NB4 (cell line): ENCODE measurements at places on chromosomes 4 and X.
A peak's percentile ranks its signal among the peaks of the same experiment; 100 is the strongest.

DNA sequence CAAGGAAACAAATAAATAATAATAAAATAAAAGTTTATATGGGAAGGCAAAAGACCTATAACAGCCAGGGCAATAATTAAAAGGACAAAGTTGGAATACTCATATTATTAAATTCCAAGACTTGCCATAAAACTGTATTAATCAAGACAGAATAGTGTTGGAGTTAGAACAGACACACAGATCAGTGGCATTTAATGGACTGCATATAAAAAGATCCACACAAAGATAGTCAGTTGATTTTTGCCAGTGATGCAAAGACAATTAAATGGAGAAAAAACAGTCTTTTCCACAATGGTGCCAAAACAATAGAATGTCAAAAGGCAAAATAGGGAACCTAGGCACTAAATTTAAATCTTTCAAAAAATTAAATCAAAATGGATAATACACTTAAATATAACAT, 587.1 kb upstream of the GRIA3 start:
- no peak for DNase-seq

GRCh38 chr4:9952415-9952950, 68.8 kb downstream of the SLC2A9 start:
- DNase-seq = peak; percentile 56

DNA sequence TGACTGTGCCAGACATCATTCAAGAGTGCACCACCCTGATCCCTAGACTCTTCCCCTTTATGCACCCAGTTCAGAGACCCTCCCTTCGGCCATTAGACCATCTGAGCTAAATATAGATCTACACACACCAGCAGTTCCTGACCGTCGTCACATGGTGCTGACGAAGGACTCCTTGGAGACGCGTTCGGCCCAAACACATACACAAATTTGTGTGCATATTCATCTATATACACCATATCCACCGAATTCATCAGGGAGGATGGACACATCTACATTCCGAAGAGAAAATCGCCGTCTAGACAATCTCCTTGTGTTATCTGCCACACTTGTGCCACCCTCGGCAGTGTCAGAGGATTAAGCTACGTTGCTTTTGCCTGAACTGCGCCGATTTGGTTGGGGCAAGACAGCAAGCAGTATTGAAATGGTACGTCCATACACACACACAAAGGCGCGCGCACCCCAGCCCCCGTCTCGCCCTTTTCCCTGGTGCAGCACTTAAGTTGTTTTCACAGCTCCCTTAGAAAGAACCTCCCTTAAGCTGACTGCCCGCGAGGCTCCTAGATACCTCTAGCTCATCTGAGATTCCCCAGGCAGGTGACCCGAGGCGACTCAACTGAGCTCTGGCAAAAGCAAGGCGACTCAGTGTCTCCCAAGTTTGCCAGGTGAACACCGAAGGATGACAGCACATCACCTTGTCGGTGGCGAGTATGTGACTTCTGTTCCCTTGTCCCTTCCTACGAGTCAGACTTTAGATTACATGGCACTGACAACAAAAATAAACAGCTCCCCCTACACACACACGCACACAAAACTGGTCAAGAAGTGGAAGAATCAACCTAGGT, 1.0 kb downstream of the RASGEF1B start:
- DNase-seq = peak; percentile 7

- no peak for DNase-seq
These were observed 91.7 kb downstream of the EFNB1 start for GRCh38 chrX:68920561-68920960.

DNA sequence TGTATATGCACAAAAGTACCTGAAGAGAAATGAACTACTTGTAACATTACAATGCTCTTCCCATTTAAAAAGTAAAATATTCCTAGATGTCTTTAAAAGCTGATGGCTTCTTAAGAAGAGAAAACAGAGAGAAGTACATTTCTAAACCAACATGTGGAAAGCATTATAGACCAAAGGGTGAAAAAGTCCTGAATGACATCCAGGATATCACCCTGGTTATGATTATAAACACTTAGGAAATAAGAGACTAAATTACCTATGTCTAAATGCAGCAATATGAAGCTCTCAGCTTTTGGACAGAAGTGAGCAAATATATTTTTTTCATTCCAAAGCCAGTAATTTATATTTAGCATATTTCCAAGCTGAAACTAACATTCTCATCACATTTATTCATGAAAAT, 21.7 kb upstream of the EGFL6 start:
- no peak for DNase-seq

DNA sequence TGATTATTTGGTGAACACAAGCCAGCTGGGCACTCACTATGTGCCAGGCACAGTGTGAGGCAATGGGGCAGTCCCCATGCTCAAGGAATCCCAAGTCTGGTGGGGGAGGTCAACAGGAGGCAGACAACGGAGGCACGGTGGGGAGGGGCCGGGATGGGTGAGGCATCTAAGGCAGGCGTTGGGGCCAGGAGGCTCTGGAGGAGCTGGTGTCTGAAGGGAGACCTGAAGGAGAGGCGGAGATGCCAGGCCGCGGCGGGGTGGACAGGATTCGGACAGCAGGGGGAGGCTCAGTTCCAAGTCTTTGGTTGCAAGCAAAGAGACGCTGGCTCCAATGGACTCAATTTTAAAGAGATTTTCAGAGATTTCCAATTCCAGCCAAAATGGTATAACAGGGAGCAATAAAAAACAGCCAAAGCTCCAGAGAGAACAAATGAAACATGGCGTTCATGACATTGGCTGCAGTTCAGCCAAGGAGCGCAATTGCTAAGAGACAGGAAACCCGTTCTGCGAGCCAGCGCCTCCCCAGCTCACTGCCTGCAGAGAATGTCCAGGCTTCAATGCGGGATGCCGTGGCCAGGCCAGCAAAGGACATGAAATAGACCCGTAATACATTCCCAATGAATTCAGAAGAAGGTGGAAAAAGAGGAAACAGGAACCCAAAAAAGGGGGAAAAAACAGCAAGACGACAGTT, 105.2 kb upstream of the LRPAP1 start:
- no peak for DNase-seq

DNA sequence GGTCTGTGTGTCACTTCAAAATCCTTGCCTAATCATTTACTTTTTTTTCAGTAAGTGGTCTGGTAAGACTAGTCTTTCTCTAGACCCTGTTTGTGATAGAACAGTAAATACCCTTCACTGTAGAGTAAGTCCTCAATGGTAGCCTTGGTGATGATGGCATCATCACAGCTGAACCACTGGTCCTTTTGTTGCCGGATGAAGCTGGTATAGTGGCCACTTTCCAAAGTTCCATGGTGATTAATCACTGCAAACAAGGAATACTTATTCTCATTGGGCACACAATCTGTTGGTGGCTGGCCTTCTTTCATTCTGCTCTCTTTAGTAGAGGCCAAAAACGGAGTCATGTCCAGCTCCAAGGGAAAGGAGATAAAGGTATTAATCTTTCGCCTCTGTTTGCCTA, 2.9 kb downstream of the USP51 start:
- DNase-seq = no peak

GRCh38 chrX:15915959-15916703, 61.5 kb upstream of the AP1S2 start:
- DNase-seq = peak; percentile 60

DNA sequence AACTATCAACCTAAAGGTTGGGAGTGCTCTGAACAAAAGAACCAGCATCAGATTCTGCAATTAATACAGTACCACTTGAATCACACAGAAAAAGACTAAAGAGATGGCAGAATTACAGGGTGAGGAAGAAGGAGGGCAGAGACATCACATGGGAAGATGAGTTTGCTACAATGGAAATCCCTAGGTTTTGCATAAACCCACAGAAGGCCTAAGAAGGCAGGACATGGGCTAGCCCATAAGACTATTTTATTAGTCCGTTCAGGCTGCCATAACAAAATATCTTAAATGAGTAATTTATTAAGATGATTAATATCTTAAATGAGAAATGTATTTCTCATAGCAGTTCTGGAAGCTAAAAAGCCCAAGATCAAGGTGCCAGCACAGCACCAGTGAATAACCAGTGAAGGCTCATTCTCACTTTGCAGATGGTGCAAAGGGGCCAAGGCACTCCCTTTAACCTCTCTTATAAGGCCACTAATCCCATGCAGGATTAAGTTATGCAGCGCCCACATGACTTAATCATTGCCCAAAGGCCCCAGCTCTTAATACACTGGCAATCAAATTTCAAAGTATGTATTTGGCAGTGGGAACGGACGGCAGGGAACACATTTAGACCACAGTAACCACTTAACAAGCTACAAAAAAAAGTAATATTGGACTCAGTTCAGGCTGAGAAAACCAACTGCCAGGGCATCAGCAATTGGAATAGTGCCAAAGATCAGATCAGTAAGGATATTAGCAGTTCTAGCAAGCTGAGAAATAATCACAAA, 47.6 kb upstream of the NEUROG2 start:
- no peak for DNase-seq

GRCh38 chr4:189613207-189613606, 327.5 kb upstream of the FRG1 start:
- no peak for DNase-seq

GRCh38 chr4:134628066-134628465, 426.5 kb upstream of the PABPC4L start:
- no peak for DNase-seq

DNA sequence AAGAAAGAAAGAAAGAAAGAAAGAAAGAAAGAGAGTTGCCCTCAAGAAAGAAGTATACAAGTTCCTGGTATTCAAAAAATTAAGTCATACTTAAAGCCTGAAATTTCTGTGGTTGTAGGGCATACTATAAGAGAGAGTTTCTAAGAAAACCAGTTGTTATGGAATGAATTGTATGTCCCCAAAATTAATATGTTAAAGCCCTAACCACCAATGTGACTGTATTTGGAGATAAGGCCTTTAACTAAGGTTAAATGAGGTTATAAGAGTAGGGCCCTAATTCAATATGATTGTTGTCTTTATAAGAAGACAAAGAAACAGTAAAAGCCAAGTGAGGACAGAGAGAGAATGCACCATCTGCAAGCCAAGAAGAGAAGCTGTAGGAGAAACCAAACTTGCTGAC, 521.1 kb downstream of the CCSER1 start:
- no peak for DNase-seq

DNA sequence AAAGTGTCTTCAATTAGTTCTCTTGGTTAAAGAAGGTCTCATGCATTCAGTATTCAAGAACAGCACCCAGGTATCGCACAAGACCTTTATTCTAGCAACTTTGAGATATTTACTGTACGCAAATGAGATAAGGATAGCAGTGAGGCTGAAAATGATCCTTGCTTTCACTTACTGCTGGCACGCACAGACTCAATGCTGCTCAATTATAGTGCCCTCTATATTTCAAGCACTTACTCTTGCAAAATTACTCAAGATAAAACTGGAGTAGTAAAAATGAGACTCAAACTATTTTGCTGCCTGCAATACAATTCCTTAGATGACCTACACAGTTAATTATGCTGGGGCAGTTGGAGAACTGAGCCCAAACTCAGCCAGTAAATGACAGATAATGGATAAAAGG, 60.9 kb downstream of the ADGRA3 start:
- no peak for DNase-seq

DNA sequence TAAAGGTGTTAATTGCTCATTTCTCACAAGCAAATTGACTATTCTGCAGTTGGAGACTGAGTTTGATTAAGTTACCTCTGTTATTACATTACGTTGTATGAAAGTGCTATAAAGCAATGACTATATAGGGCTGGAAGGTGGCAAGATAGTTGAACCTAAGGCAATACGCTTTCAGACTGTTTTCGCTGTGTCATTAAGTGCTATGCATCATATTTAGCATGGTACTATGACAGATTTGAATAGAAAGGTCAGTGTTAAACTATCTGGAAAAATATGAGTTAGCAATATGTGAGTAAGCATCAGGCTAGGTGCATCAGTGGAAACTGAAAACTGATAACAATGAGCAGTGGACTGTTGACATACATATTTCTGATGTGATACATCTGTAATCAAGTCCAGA, 206.0 kb upstream of the ARHGAP24 start:
- DNase-seq = no peak

DNA sequence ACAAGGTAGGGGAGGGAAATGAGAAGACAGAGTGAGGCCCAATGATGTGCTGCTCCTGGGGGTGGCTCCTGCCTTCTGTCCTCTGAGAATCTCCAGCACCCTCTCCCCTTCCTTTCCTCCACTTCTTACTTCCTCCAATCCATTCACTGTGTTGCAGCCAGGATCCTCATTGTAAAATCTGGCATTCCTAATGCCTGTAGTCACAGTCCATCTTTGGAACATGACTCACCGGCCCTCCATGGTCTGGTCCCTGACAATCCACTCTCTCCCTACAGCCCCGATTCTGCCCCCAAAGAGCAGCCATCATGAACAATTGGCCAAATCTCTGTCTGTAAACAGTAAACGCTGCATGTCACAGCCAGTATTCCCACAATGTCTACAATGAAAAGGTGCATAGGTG, 72.9 kb downstream of the CLNK start:
- no peak for DNase-seq

DNA sequence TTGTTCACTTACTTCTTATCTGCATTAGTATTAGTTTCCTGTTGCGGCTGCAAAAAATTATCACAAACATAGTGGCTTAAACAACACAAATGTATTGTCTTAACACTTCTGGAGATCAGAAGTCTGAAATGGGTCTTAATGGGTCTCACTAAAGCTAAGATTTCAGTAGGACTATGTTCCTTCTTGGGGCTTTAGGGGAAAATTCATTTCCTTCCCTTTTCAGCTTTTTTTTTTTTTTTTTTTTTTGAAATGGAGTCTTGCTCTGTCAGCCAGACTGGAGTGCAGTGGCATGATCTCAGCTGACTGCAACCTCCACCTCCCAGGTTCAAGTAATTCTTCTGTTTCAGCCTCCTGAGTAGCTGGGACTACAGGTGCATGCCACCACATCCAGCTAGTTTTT, 78.1 kb upstream of the KLF3 start:
- no peak for DNase-seq

- DNase-seq = peak; percentile 32
These were observed 55.3 kb downstream of the PALLD start for GRCh38 chr4:168551945-168552695.

- peak; percentile 72 for DNase-seq
These were observed 329.4 kb downstream of the HNRNPD start for GRCh38 chr4:82044141-82044993.

DNA sequence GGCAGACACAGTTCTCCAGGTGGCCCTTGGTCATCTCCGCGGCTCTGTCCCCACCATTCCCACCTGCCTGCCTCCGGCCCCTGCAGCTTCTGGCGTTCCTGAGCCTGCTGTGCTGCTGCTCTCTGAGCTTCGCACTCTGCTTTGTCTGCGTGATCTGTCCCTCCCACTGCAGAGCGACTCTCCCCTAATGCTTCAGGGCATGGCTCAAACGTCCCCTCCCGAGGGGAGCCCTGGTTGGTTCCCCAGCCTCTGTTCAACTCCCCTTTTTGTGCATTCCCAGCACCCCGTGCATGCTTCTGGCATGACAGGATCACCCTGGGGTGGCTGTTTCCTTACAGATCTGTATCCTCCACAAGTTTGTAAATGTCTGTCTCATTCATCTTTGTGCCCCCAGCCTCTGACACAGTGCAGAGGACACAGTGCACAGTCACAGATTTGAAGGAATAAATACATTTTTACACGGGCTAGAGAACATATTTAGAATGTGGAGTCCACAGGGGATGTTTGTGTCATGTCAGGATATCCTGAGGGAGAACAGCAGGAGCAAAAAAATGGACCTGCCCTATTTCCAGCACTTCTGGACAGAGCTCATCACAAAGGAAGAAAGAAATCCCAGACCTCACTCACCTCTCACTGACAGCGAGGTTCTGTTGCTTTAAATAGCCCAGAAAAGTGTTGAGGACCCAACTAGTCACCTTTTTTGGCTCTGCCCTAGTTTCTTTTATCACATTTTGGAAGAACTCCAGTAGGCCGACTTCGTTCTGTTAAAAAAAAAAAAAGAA, 72.6 kb downstream of the GATB start:
- no peak for DNase-seq
